Left kidney (tissue), 8 donors: ENCODE measurements at places on chromosomes 7 and 10. TPM values are rescaled to one million over a fixed set of nuclear protein-coding genes. Genes with fewer than 3 reads are reported as not detected.

The CPEB3 gene
- 3.3 TPM for polyA plus RNA-seq

The SCRN1 gene
- polyA plus RNA-seq, result 68.3 TPM

The SIRT1 gene
- 42.1 TPM for polyA plus RNA-seq

The CPA4 gene
- 0.55 TPM for polyA plus RNA-seq

The ANKRD2 gene
- polyA plus RNA-seq, result 0.53 TPM

The GNGT1 gene
- not detected for polyA plus RNA-seq

The CCDC186 gene
- polyA plus RNA-seq, result 33.9 TPM

The SFTPA1 gene
- not detected for polyA plus RNA-seq
